ENCODE measurements at places on chromosomes 1 and 21.

GRCh38 chr1:10841118-10841517, 44.7 kb upstream of the CASZ1 start:
- no peak for DNase-seq

GRCh38 chr1:23424293-23425192, at the start of gene TCEA3:
Gene TCEA3, minus strand, starts transcription at chr1:23424748. Its CDS starts 115 bp downstream, at chr1:23424633.
- no peak for DNase-seq

DNA sequence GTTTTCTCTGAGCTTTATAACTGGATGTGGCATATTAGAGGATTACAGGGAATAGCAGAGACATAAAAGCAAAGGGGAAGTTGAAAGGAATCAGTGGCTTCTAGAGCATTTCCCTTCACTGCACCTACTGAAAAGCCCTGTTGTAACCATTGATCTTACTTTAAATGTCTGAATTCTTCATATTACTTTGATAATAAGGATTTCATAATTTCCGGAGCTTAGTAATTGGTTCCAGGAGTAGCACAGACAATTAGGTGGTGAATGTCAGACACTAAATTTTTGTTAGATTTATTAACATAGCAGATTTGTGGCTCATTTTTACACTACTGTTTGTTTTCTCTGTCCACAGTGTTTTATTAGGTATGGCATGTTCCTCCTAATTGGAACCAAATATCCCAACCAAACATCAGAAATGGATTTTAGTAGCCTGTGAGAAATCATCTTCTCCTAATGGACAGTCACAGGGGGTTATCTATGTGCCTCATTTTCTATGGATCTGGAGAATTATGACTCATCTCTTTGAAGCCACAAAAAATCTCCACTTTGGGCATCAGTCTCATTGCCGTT, 100.5 kb downstream of the GIPC2 start:
- no peak for DNase-seq

DNA sequence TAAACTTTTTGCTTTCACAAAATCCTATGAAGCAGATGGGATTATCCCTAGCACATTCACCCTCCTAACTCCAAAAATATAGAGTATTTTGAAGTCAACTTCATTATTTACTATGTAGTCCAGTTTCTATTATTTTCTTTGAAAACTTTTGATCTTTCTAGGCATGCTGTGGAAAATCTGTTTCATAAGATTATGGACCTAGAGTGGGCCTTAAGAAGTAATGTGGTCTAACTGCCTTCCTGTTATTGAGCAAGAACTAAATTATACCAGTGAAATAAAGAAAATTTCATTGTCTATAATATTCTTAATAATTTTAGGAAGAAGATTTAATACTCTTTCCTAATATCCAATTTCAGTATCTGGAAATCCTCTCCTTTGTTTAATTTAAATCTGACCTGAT, 58.1 kb downstream of the PRKACB start:
- DNase-seq: no peak

- no peak for DNase-seq
Observed at GRCh38 chr1:108729481-108729880, 16.8 kb downstream of the FNDC7 start.

DNA sequence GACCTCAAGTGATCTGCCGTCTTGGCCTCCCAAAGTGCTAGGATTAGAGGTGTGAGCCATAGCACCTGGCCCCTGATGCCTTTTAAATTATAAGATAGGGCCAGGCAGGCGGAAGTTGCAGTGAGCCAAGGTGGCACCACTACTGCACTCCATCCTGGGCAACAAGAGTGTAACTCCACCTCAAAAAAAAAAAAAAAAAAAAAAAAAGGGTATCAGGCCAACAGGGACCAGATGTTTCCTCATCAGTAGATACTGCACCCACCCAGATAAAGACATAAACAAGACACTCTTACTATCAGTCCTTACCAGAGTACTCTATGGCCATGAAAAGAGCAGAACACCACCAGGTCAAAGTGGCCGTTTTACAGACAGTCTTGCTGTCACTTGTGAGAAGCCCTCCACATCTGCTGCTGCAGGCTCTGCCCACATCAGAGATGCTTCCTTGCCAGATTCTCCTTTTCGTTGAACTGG, 3.3 kb downstream of the C21orf58 start:
- DNase-seq: no peak

DNA sequence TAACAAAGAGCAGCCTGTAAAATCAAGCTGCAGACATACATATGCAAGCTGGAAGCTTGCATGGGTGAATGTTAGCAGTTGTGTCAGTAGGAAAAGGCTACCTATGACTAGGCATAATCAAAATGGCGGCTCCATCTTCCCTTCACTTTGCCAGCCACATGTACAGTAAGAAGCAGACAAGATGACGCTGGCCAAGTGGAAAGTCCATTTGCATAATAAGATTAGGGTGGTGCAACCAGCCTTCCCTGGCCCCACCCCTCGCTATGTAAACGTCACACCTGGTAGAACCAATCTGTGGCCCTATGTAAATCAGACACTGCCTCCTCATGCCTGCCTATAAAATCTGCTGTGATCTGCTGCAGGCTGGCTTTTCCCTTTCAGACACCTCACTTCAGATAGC, 171.9 kb upstream of the USP25 start:
- no peak for DNase-seq

- DNase-seq: no peak
Observed at GRCh38 chr1:116152577-116152943, 41.4 kb downstream of the MAB21L3 start.
